ENCODE measurements at places on chromosomes 7 and 10. TPM values are rescaled to one million over a fixed set of nuclear protein-coding genes. Genes with fewer than 3 reads are reported as not detected.
A peak's percentile ranks its signal among the peaks of the same experiment; 100 is the strongest.

- no peaks in the 10 kb centered on the region for H3K36me3 ChIP-seq
- H3K4me3 ChIP-seq = no peak overlapping the region
- peaks cover 32% of the 10 kb centered on the region for H3K4me1 ChIP-seq
- DNase-seq = no peak
- no peak overlapping the region for H3K27ac ChIP-seq
Measured at GRCh38 chr10:118669020-118669791, 73.8 kb upstream of the PRLHR start.

- H3K36me3 ChIP-seq = no peaks in the 10 kb centered on the region
- no peak overlapping the region for H3K27ac ChIP-seq
- no peak for DNase-seq
- no peaks in the 10 kb centered on the region for H3K4me1 ChIP-seq
Measured at GRCh38 chr7:35257251-35258124, 3.6 kb upstream of the TBX20 start.

GRCh38 chr10:130464426-130464825, 328.2 kb downstream of the GLRX3 start:
- H3K27me3 ChIP-seq = no peaks in the 10 kb centered on the region
- H3K27ac ChIP-seq = no peak overlapping the region
- no peaks in the 10 kb centered on the region for H3K4me1 ChIP-seq
- H3K4me3 ChIP-seq = no peak overlapping the region
- no peak for DNase-seq

DNA sequence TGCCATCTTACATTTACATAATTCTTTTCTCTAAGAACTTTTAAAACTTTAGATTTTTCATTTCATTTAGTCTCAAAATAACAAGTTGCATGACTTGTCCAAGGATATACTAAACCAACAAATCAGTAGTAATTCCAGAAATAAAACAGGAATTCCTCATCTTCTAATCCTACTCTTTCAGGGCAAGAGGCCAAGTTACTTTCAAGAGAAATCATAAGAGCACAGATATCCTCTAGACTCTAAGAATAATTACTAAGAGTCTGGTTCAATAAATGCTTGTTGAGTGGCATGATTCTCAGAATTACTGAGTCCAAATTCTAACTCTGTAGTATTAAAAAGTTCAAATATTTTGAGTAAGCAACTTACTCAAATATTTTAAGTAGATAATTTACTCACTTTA, 12.9 kb downstream of the PDZD8 start:
- H3K4me3 ChIP-seq = no peak overlapping the region
- no peaks in the 10 kb centered on the region for H3K27me3 ChIP-seq
- H3K27ac ChIP-seq = no peak overlapping the region
- no peak for DNase-seq
- no peaks in the 10 kb centered on the region for H3K36me3 ChIP-seq

GRCh38 chr10:74753442-74754211, 72.8 kb upstream of the KAT6B start:
- no peak overlapping the region for H3K4me3 ChIP-seq
- H3K4me1 ChIP-seq = no peaks in the 10 kb centered on the region
- no peak for DNase-seq

DNA sequence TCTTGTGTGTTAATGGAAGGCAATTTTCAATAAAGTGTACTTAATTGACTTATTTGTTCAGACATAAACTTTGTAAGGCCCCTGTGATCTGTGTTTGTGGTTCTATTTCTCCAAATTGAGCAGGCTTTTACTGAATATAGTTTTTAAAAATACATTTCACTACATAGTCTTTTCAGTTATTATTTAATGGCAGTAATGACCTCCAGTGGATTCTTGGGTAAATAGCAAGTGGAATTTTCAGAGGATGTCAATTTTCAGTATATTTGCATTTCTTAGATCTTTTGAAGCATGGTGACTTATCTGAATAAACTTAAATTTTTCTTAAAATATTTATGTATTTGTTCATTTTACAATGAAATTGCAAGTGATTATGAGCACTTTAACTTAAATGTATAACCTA, 203.1 kb upstream of the PCLO start:
- no peaks in the 10 kb centered on the region for H3K36me3 ChIP-seq
- no peaks in the 10 kb centered on the region for H3K4me1 ChIP-seq
- no peak overlapping the region for H3K27ac ChIP-seq
- DNase-seq = no peak
- H3K27me3 ChIP-seq = no peaks in the 10 kb centered on the region
- H3K4me3 ChIP-seq = no peak overlapping the region

DNA sequence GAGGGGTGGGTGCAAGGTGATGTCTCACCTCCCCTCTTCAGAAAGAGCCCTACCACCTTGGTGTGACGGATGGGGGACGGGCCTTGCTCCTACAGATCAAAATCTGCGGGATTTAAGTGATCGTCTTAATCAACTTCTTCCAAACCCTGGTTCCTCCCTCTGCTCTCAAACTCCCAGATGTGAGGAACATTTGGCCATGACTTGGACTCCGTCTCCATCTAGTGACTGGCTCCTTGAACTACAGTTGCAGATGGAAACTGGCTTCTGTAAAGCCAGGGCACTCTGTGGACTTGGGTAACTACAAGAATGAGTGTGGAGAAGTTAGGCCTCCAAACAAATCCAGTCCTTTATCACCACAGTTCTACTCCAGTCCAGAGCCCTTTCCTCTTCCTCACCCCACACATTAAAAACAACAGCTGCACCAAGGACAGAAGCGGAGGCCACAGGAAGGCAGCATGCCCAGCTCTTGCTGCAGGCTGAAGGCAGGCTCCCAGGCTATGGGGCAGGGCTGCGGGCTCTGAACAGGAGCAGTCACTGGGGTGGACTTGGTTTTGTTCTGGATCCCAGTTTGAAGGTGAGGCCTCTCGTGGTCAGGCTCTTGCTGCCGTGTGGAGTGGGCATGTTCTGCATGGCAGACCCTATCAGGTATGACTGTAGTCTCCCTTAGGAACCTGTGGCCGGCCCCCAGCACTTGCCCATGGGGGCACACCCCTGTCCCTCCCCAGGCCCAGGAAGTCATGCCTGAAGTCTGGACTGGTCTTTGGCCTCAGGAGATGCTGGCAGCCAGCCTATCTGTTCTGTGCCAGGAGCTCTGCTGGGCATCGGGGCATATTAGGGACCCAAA, 79.4 kb downstream of the VWC2 start:
- H3K27ac ChIP-seq = no peak overlapping the region
- H3K4me3 ChIP-seq = no peak overlapping the region
- H3K4me1 ChIP-seq = no peaks in the 10 kb centered on the region
- peak; percentile 6 for DNase-seq
- H3K36me3 ChIP-seq = no peaks in the 10 kb centered on the region

DNA sequence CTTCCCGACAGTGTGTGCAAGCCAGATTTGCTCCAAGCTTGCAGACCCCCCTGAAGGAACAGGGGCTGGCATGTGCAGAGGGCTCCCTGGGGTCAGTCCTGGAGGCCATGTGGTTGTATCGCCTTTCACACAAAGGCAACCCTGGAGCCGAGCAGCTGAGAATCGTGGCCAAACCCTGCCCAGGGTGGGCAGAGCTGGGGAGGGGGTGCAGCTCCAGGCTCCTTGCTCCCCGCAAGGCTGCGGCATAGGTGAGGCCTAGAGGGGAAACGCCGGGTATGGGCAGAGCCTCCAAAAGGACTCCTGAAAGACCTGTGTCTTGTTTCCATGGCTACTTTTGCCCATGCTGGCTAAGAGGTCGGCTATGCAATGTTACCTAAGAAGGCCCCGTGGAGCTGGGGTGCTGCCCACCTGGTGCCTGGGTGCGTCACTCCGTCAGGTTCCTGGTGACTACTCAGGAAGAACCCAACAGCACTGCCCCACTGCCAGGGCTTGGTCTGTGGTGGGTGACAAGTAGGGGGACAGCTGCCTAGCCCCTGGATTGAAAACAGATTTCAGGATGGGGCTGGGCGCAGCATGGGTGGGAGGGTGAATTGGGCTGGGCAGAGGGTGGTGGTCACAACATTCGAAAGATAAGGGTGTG, 171.0 kb upstream of the SHH start:
- DNase-seq = no peak
- H3K27me3 ChIP-seq = no peaks in the 10 kb centered on the region
- H3K4me3 ChIP-seq = no peak overlapping the region
- no peak overlapping the region for H3K27ac ChIP-seq

DNA sequence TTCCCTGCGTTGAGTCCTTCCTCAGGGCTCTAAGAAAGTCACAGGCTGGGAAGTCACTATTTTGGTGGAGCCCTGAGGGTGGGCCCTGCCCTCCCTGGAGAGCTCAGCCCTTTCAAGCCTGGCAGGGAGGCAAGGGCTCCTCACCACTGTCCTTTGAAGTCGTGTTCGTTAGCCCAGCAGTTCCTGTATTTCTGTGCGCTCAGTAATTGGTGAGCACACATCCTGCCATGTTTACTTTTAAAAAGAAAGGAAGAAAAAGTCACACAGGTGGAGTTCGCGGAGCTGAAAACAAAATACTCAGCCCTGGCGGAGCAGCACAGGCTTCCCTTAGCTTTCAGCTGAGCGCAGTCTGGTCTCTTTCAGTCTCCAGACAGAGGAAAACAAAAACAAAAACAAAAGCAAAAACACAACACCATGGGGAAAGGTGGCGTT, 37.1 kb downstream of the PRKCQ start:
- no peaks in the 10 kb centered on the region for H3K27me3 ChIP-seq
- peak overlapping the region; percentile 73 for H3K27ac ChIP-seq
- peaks cover 66% of the 10 kb centered on the region for H3K4me1 ChIP-seq
- H3K36me3 ChIP-seq = no peaks in the 10 kb centered on the region
- peak; percentile 83 for DNase-seq

DNA sequence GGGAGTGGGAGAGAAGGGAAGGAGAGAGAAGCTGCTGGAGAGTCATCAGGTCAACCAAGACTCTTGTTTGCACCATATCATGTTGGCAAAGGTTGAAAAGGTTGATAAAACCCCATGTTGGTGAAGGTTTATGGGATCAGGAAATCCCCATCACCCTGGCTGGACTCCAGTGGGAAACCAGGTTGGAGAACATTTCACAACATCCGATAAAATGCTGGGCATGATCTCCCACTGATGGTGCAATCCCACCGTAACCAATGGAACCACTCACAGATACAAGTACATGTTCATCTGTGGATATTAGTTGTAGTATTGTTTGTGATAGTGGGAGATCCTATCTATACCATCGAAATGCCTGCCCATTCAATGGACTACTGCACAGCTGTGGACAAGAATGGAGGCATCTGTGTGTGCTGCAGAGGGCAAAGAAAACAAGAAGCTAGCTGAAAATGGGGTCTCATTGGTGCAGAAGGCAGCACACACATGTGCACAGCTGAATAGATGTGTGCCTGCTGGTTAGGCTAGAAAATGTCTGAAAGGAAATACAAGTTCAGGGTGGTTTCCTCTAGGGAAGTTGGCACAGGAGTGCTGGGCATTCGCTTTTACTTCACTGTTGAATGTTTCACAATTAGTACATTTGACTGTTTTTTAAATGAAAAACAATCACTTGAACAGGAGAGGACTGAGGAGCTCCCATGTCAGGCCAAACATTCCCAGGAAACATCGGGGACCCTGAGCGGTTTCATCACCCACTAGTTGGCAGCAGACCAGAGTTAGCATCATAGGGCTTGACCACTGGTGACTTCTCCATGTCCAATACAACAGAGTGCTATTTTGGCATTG, 80.4 kb upstream of the MGMT start:
- no peak overlapping the region for H3K27ac ChIP-seq
- H3K36me3 ChIP-seq = no peaks in the 10 kb centered on the region
- no peaks in the 10 kb centered on the region for H3K27me3 ChIP-seq
- H3K4me3 ChIP-seq = no peak overlapping the region

DNA sequence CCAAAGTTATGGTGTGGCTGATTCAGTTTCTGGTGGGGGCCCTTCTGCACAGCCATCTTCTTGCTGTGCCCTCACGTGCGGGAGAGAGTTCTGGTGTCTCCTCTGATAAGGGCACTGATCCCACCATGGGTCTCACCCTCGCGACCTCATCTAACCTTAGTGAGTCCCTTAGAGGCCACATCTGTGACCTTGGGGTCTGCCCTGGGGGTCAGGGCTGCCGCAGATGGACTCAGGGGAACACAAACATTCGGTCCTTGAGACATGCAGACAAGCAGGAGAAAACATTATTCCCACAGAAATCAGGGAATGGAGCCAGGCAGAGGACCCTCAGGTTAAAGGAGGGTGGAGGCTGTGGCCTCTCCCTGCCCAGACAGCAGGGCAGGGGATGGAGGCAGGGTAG, 177.9 kb downstream of the DNAJB6 start:
- no peaks in the 10 kb centered on the region for H3K36me3 ChIP-seq
- H3K4me1 ChIP-seq = no peaks in the 10 kb centered on the region
- no peak for DNase-seq
- H3K27ac ChIP-seq = no peak overlapping the region
- no peak overlapping the region for H3K4me3 ChIP-seq
- H3K27me3 ChIP-seq = no peaks in the 10 kb centered on the region

- DNase-seq = peak; percentile 41
- H3K27ac ChIP-seq = no peak overlapping the region
- H3K27me3 ChIP-seq = peaks cover 10% of the 10 kb centered on the region
Measured at GRCh38 chr10:100743626-100744135, 1.7 kb upstream of the PAX2 start.

GRCh38 chr10:22978918-22979317, 51.1 kb downstream of the ARMC3 start:
- no peaks in the 10 kb centered on the region for H3K27me3 ChIP-seq
- H3K36me3 ChIP-seq = no peaks in the 10 kb centered on the region
- H3K27ac ChIP-seq = no peak overlapping the region
- no peak for DNase-seq
- H3K4me3 ChIP-seq = no peak overlapping the region

DNA sequence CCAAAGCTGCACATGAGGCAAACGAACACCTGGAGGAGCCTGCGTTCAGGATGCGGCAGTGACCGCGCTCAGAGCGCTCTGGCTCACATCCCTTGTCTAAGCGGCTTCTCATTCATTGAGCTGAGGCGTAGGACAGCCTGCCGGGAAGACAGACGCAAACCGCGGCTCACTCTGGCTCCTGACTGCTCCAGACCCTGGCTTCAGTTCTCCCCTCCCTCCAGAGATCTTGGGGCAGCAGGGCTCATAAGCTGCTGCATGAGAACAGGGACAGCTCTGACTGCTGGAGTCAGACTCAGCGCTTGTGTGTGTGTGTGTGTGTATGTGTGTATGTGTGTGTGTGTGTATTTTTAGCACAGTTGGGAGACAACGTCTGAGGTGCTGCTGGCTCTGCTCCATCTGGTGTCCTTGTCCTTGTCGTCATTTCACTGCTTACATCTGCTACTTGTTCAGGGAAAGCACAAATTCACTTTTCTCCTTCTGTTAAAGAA, 15.8 kb upstream of the LYZL2 start:
- no peak overlapping the region for H3K27ac ChIP-seq
- no peak overlapping the region for H3K4me3 ChIP-seq
- no peak for DNase-seq
- peaks cover 3% of the 10 kb centered on the region for H3K27me3 ChIP-seq
- H3K36me3 ChIP-seq = no peaks in the 10 kb centered on the region

GRCh38 chr7:123230147-123230546, 30.4 kb upstream of the SLC13A1 start:
- no peaks in the 10 kb centered on the region for H3K4me1 ChIP-seq
- no peak overlapping the region for H3K27ac ChIP-seq
- no peaks in the 10 kb centered on the region for H3K27me3 ChIP-seq
- no peaks in the 10 kb centered on the region for H3K36me3 ChIP-seq

The NEURL1 gene
- 1.1 TPM for total RNA-seq

The C10orf67 gene
- total RNA-seq = not detected

The CLCN1 gene
- not detected for total RNA-seq
